ENCODE measurements at places on chromosomes 1 and 21.

GRCh38 chr1:189496768-189497167 is 980.9 kb downstream of the BRINP3 start:
- DNase-seq, result no peak

GRCh38 chr1:17230671-17231310 is 18.1 kb upstream of the PADI3 start:
- no peak for DNase-seq

- DNase-seq, result no peak
Measured at GRCh38 chr1:11649624-11650330, 4.5 kb downstream of the FBXO2 start.

DNA sequence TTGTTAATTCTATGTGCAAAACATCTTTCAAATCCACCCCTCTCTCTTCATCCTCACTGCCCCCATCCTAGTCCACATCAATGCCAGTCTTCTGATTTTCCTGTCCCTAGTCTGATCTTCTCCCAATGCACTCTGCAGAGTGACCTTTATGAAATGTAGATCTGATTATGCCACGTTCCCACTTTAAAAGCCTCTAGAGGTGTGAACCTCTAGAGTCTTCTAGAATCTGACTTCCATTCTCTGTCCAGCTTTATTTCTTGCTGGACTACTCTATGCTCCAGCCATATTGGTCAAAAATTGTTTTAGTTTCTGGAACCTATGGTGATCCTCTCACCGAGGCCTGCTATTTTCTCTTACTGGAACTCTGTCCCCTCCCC is 32.5 kb downstream of the ZNF648 start:
- DNase-seq, result no peak

- DNase-seq, result peak; percentile 89
Measured at GRCh38 chr1:28449904-28450303, 55.9 kb upstream of the RCC1 start.

GRCh38 chr1:18581420-18581880 is 49.2 kb upstream of the PAX7 start:
- peak; percentile 72 for DNase-seq

DNA sequence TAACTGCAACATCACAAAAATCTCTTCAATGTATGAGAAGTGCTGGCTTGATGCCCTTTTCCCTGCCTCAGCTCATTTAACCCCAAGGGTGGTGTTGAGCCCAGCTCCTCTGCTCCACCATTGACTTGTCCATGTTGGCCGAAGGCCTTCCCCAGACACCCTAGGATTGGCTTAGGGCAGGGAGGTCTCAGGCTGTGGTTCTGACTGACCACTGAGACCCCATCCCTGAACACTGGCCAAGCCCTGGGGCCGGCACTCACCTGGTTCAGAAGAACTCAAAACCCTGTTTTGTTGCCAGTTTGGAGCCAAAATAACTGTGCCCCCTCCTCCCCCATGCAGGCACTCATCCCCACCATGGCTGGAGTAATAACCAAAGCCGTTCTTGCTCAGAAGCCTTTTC is 38.6 kb downstream of the NENF start:
- DNase-seq, result no peak

- DNase-seq, result no peak
Measured at GRCh38 chr1:215754112-215754511, 187.0 kb downstream of the KCTD3 start.

- no peak for DNase-seq
Measured at GRCh38 chr1:162091681-162092524, 22.4 kb downstream of the NOS1AP start.

DNA sequence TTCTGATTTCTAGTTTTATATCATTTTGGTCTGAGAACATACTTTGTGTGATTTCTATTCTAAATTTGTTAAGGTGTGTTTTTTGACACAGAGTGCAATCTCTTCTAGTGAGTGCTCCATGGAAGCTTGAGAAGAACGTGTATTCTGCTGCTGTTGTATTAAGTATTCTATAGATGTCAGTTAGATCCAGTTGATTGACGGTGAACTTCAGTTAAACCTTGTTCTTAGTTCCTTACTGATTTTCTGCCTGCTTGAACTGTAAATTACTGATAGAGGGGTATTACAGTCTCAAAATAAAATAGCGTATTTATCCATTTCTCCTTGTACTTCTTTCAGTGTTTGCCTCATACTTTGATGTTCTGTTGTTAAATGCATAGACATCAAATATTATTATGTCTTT is 248.1 kb upstream of the GREM2 start:
- no peak for DNase-seq

DNA sequence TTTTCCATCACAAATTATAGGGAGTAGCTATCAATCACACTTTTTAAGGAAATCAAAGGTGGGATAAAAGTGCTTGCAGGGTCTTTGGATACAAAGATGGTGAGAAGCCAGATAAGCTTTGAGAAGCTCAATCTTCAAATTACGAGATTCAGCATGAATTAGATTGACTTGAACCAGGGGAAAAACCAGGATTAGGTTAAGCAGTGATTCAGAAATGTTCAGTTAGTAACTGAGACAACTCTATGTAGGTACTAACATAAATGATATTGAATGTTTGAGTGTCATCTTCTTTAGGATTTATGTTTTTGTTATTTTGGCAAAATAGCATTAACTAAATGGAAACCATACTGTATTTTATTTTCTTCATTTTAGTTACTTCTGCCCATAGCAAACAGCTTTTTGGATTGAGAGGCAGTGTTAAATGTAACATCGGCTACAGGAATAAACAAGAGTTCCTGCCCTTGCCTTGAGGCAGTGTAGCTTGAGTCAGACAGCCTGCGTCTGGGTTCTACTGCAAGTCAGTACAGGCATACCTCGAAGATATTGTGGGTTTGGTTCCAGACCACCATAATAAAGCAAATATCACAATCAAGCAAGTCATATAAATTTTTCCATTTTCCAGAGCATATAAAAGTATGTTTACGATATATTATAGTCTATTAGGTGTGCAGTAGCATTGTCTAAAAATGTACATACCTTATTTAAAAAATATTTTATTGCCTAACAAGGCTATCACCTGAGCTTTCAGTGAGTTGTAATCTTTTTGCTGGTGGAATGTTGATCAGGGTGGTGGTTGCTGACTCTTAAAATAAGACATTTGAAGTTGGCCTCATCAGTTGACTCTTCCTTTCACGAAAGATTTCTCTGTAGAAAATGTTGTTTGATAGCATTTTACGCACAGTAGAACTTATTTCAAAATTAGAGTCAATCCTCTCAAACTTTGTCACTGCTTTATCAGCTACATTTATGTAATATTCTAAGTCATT is 36.9 kb upstream of the BACH1 start:
- no peak for DNase-seq

DNA sequence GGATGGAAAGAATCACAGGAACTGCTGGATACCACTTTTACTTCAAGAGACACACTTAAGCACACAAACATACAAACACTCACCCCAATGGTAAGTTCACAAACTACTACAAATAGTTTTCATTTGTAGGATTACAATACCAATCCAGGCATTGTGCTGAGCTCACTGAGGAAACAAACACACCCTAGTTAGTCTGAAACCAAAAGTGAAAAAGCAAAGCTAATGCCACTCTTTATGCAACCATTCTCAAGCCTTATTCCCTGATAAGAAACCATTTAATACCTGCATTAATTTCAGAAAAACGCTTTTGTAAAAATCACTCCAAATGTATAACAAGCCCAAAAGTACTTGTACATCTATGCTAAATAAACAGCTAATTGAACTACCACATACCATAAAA is 38.3 kb downstream of the RNF115 start:
- no peak for DNase-seq

DNA sequence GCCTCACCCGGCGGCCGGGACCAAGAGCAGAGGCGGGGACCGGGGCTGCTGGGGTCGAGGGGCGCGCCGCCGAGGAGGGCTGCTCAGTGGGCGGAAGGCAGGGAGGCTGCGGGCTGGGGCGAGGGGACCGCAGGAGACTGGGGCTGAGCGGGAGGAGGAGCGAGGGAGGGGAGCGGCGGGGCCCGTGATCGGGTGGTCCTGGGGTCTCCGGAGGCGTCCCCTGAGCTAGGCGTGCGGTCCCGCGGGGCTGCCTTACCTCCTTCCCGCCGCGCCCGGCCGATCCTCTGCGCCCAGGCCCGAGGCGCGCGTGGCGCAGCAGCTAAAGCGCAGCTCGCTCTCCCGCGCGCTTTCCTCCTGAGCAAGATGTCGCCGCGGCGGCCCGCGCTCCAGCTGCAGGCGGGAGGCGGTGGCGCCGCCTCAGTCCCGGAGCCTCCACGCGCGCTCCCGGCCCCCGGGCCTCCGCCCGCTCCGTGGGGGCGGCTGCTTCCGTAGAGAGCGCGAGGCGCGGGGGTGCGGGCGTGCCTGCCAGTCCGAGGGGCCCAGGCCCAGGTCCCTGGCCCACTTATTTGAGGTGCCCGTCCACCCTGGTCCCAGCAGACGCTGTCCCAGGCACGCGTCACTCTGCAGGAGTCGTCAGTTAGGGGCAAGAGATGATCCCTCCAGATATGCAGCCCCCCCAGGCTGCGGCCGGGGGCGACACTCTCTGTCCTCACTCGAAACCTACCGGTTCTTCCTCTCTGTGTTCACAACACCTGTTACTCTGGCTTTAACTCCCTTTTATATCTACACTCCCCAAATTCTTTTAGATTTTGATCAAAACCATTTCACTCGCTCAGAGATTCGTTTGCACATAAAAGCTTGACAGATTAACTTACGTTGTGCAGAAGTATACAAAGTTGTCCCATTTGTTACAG is at the start of gene CCSAP:
Gene CCSAP (minus strand): TSS at position 392 of the 914 bp plus-strand sequence. CDS start 582 bp downstream, outside the sequence.
- DNase-seq, result peak; percentile 62

DNA sequence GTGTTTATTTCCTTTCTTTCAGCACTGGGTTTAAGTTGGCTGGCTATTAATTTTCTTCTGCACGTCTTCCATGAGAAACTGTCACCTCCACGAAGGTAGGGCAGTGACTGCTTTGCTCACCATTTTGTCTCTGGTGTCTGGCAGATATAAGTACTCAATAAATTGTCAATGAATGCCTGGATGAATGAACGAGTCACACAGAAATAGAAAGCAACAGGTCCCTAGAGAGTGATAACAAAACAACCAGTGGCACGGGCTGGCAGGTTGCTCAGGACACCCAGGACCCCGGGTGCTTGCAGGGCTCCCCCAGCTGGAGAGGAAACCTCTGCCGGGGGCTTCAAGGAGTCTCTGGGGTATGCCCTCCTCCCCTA is 3.2 kb upstream of the MYOC start:
- DNase-seq, result no peak

DNA sequence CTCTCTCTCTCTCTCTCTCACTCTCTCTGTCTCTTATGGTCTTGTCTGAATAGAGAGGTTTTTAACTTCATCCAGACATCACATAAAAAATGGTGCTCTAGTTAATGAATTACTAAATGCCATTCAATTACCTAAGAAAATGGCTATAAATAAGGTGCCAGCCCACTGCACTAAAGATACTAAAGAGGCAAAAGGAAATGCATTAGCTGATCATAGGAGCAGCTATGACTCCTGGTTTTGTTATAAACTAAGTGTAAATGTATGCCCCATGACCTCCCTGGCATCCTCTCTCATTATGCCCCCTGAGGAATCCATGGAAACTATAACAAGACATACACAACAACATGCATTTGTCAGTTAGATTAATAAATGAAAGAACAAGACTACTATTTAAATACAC is 57.5 kb upstream of the PDC start:
- DNase-seq, result no peak

DNA sequence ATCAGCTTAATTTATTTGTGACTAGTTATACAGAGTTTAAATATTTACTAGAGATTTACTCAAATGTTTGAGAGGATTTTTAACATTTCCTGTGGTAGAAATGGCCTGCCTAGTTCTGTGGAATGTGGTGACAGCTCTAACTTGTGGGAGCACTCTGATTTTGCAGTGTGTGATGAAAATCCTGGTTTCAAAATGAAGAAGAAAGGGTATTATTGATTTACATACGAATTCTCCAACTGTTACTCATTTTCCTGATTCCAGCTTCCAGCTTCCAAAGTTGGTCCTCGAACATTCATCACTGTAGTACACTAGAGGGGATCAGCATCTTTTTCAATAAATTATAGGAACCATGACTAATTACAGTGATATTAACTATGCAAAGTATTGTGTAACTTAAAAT is 462.7 kb upstream of the PKN2 start:
- no peak for DNase-seq

GRCh38 chr1:15918962-15919715 is 56.8 kb downstream of the ZBTB17 start:
- DNase-seq, result peak; percentile 90

DNA sequence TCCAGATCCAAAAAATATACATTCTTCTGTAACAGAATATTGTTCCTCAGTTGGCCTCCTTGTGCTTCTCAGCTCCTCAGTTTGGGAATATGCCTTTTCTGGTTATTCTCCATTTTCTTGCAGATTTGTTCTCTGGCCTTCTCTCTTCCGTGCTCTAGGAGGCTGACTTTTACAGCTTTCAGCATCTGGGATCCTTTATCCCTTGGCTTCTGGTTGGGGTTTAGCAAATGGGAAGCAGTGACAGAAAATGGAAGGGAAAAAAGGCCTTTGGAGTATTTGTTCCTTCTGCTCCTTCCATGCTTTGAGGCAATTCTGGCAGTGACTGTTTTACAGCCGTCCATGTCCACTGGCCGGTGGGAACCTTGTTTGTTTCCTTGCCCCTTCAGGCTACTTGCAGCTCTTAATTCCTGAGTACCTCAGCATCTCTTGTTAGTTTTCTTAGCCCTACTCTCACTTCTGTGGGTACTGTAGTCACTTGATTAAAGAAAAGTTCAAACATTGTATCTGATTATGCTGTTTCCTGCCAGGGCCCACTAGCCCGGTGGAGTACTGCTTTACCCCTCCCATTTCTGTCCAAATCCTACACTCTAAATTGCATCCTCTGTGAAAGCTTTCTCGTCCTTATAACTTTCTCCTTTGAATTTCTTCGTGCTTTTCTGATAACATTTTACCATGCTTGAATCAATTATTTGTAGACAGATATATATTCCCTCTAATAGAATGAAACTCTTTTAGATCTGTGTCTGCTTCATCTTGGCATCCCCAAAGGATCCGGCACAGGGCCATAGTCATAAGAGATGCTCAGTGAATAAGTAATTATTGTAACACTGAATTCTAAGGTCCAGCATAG is 118.2 kb downstream of the OSBPL9 start:
- DNase-seq, result no peak

GRCh38 chr1:44250068-44250781 is 37.0 kb downstream of the DMAP1 start:
- no peak for DNase-seq

DNA sequence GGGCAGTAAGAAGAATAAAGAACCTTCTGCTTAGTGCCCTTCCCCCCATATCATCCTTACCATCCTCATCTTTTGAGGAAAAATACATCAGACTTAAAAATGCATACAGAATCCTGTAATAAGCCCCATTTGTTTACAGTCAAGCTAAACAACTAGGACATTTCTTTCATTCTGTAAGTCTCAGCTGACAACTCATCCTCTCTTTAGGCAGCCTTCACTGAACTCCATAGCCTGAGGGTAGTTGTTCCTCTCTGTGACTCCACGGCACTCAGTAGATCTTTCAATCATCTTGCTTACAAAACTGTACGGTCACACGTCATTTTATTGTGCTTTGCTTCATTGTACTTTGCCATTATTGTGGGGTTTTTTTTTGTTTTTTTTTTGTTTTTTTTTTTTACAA is 82.5 kb downstream of the NRIP1 start:
- no peak for DNase-seq

GRCh38 chr21:31003471-31003870 is 34.8 kb downstream of the KRTAP19-8 start:
- DNase-seq, result no peak
